ENCODE measurements at places on chromosomes 3 and 15. TPM values are rescaled to one million over a fixed set of nuclear protein-coding genes. Genes with fewer than 3 reads are reported as not detected.

TRIM71 gene
- total RNA-seq: not detected

DNA sequence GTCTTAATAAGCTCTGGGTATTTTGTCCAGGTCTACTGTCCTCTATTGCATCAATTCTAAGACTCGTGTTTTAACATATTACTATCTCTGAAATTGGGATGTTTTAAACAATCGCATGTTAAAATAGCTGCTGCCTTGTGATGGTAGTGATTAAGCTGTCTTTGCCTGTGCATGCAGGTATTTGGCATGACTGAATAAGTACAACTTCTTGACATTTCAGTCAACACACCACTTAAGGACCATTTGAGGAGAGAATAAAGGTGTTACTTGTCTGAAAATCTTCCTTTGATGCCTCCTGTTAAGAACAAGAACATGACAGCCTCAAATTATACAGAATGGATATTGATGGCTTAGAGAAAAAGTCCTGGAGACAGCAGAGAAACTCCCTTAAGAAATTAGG lies 33.0 kb downstream of the SLC35A5 start:
- DNase-seq: no peak
- no peak overlapping the region for H3K4me3 ChIP-seq
- no peak overlapping the region for H3K27ac ChIP-seq
- H3K27me3 ChIP-seq: no peaks in the 10 kb centered on the region

- no peak overlapping the region for H3K27ac ChIP-seq
- no peaks in the 10 kb centered on the region for H3K4me1 ChIP-seq
- no peak for DNase-seq
- H3K36me3 ChIP-seq: no peaks in the 10 kb centered on the region
Measured at GRCh38 chr3:186461141-186461540, 83.0 kb downstream of the CRYGS start.

TTBK2 gene
- 9.1 TPM for total RNA-seq

DNA sequence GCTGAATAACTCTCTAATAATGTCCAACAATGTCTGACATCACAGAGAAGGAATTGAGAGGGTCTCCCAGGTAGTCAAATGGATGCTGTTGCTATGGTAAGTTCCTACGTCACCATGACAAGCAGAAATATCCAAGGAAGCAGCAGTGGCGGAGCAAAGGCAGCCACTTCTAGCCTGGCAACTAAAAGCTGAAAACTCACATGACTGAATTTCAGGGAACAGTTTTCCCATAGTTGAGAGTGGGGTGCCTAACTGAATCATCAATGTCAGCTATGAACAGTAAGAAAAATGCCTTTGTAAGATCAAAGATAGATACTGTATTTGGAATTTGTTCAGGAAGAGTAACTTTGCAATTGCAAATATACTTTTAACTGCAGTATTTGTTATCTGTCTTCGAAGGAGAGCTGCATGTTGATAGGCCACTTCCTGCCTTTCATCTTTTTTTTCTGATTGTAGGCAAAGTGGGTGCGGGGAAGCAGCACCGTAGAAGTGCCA lies 161.7 kb downstream of the BBX start:
- no peak for DNase-seq
- no peaks in the 10 kb centered on the region for H3K4me1 ChIP-seq
- H3K27ac ChIP-seq: no peak overlapping the region
- H3K4me3 ChIP-seq: no peak overlapping the region

FAM107A gene
- total RNA-seq: 5.1 TPM

DNA sequence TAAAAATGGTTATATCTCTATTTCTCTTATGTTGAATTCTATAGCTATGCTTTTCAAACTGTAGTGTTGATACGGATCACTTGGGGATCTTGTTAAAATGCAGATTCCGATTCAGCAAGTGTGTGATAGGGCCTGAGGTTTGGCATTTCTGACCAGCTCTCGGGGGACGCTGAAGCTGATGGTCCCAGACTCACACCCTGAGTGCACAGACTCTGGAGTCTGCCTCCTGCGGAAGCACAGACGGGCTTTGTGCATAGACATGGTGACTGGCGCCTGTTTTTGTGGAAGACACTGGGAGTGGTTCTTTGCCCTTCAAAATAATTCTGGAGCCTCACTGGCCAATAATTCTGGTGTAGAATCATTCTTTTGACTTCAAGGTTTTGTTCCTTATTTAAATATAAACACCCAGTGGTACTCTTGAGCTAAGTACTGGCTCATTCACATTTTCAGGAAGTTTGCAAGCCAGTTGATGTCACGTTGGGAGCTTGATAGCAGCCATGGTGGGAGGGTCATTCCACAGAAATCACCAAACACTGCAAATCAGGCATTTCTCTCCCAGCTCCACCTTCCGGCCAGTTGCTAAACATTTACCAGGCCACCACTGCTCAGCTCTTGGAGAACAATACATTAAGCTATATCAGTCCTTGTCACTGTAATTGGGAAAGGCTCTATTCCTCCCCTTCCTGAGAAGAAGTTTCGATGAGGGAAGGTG lies 19.2 kb downstream of the CLDN11 start:
- no peaks in the 10 kb centered on the region for H3K4me1 ChIP-seq
- DNase-seq: no peak
- H3K4me3 ChIP-seq: no peak overlapping the region
- no peaks in the 10 kb centered on the region for H3K27me3 ChIP-seq

GRCh38 chr3:62378311-62378789 lies 5.0 kb upstream of the FEZF2 start:
- H3K4me1 ChIP-seq: no peaks in the 10 kb centered on the region
- H3K27ac ChIP-seq: no peak overlapping the region
- H3K36me3 ChIP-seq: no peaks in the 10 kb centered on the region
- DNase-seq: no peak
- H3K4me3 ChIP-seq: no peak overlapping the region

DNA sequence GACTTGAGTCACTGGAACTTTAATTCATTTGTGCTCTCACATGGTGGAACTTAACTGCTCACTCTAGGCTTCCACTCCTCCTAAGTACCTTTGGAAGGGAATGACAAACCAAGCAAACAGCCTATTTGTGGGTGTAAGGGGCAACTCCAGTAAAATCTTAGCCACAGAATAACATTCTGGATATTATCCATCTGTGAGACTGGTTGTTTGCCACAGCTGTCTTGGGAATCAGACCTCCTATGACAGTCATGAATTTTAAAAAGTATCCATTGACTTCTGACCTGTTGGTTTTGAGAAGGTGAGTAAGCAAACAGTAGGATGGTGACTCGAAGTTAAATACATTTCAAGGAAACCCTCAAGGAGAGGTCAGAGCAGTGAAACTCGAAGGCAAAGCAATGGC lies 147.3 kb upstream of the CDIN1 start:
- H3K36me3 ChIP-seq: no peaks in the 10 kb centered on the region
- H3K4me1 ChIP-seq: no peaks in the 10 kb centered on the region
- no peak for DNase-seq
- no peaks in the 10 kb centered on the region for H3K27me3 ChIP-seq
- H3K4me3 ChIP-seq: no peak overlapping the region

DNA sequence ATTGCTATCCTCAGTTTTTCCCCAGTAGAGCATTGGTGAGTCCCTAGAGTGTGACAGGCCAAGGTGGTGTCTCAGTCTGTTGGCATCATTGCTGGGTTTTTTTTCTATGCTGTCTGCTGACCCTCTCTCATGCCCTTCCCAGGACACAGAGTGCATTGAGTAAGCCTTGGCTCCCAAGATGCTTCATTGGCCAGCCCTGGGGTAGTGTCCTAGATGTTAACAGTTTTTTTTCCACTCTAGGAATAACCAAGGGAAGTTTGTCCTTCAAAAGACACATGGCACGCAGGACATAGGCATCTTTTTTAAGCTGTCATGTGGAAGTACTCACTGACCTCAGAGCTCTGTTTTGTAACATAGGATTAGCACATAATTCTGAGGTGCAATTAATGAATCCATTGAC lies 19.5 kb downstream of the ADAMTSL3 start:
- no peak overlapping the region for H3K4me3 ChIP-seq
- DNase-seq: no peak
- H3K27ac ChIP-seq: no peak overlapping the region
- H3K27me3 ChIP-seq: no peaks in the 10 kb centered on the region
- H3K36me3 ChIP-seq: no peaks in the 10 kb centered on the region

GOLGA8S gene
- total RNA-seq: 0.08 TPM

NPRL2 gene
- total RNA-seq: 23.2 TPM

DNA sequence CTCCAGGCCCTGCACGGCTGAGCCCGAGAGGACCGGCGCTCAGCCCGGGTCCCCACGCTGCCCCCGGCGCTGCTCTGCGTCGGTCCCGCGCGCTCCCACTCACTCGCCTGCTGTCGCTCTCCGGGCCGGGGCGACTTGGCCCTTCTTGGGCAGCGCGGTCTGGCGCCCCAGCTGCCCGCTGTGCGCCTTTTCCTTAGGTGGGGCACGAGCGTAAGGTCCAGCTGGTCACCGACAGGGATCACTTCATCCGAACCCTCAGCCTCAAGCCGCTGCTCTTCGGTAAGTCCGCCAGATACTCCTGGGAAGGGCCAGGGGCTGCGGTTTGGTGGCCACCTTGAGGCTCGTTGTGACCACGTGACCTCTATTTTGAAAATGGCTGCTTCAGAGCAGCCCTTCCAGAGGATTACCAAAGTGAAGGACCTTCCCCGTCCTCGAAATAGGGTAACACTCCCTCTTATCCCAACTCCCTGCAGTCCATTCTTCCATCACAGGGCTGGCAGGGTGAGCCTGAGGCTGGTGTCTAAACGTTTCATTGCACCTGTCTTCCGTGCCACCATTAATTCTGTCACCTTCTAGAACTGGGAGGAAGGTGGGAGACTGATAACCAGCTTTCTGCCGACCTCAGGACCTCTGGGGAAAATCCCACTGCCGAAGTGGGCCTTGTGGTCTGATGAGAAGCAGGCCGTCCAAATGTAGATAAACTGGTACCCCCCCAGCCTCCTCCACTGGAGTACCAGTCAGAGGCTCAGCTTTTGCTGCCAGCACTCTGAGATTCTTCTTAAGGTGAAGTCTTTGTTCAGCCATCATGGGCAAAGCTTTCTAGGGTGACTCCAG lies 812 bp downstream of the P4HTM start:
- peak; percentile 64 for DNase-seq
- no peaks in the 10 kb centered on the region for H3K27me3 ChIP-seq
- H3K36me3 ChIP-seq: no peaks in the 10 kb centered on the region
- peak overlapping the region; percentile 99 for H3K4me3 ChIP-seq

DNA sequence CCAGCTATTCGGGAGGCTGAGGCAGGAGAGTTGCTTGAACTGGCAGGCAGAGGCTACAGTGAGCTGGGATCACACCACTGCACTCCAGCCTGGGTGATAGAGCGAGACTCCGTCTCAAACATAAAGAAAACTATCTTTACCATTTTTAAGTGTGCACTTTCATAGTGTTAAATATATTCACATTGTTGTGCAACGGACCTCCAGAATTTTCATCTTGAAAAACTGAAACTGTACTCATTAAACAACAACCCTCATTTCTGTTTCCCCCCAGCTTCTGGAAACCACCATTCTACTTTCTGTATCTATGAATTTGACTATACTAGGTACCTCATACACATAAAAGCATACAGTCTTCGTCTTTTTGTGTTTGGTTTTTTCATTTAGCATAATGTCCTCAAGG lies 375.1 kb downstream of the SHQ1 start:
- H3K4me3 ChIP-seq: no peak overlapping the region
- no peak for DNase-seq
- no peak overlapping the region for H3K27ac ChIP-seq
- no peaks in the 10 kb centered on the region for H3K36me3 ChIP-seq
- H3K27me3 ChIP-seq: no peaks in the 10 kb centered on the region

DNA sequence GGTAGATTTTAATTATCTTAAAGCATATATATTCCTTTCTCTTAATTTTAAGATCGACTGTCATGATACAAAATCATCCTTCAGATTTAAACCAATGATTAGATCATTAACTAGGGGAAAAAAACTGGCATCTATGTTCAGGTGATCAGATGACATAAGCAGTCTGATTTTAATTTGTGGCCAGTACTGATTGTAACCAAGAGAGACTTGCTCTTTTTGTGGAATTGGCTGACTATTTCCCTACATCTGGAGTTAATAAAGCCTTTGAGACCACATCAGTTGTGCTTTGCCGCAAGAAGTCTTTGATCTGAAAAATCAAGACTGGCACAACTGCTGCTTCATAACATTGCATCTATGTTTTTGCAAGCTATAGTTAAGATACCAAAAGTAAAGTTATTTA lies 148.4 kb upstream of the CGNL1 start:
- no peak overlapping the region for H3K4me3 ChIP-seq
- no peak for DNase-seq
- H3K36me3 ChIP-seq: no peaks in the 10 kb centered on the region
- H3K27ac ChIP-seq: no peak overlapping the region

All from colonic mucosa (tissue), 4 donors.